ENCODE measurements at places on chromosomes 12 and 14. TPM values are rescaled to one million over a fixed set of nuclear protein-coding genes. Genes with fewer than 3 reads are reported as not detected.

GRCh38 chr14:38210587-38211216, 3.0 kb downstream of the SSTR1 start:
- no peaks in the 10 kb centered on the region for H3K36me3 ChIP-seq
- H3K4me3 ChIP-seq = peak overlapping the region; percentile 81
- no peaks in the 10 kb centered on the region for H3K27me3 ChIP-seq
- no peak overlapping the region for H3K27ac ChIP-seq
- H3K4me1 ChIP-seq = peaks cover 36% of the 10 kb centered on the region
- DNase-seq = peak; percentile 70

GRCh38 chr12:118219772-118220171, 83.8 kb downstream of the PEBP1 start:
- no peaks in the 10 kb centered on the region for H3K27me3 ChIP-seq
- no peak for DNase-seq
- H3K4me1 ChIP-seq = no peaks in the 10 kb centered on the region
- no peak overlapping the region for H3K4me3 ChIP-seq
- no peaks in the 10 kb centered on the region for H3K36me3 ChIP-seq
- no peak overlapping the region for H3K27ac ChIP-seq

GRCh38 chr12:6450869-6451347, 934 bp upstream of the TAPBPL start:
- peaks cover 27% of the 10 kb centered on the region for H3K4me1 ChIP-seq
- no peaks in the 10 kb centered on the region for H3K27me3 ChIP-seq
- H3K4me3 ChIP-seq = peak overlapping the region; percentile 51
- H3K27ac ChIP-seq = peak overlapping the region; percentile 62
- no peak for DNase-seq
- H3K36me3 ChIP-seq = no peaks in the 10 kb centered on the region

- H3K27me3 ChIP-seq = no peaks in the 10 kb centered on the region
- H3K27ac ChIP-seq = no peak overlapping the region
- H3K4me1 ChIP-seq = no peaks in the 10 kb centered on the region
- no peak for DNase-seq
- no peak overlapping the region for H3K4me3 ChIP-seq
- no peaks in the 10 kb centered on the region for H3K36me3 ChIP-seq
Observed at GRCh38 chr14:80223696-80224465, 12.6 kb upstream of the DIO2 start.

GRCh38 chr12:14314801-14315200, 50.7 kb upstream of the ATF7IP start:
- no peak overlapping the region for H3K4me3 ChIP-seq
- no peaks in the 10 kb centered on the region for H3K36me3 ChIP-seq
- no peak overlapping the region for H3K27ac ChIP-seq
- no peak for DNase-seq
- no peaks in the 10 kb centered on the region for H3K27me3 ChIP-seq

- no peak overlapping the region for H3K4me3 ChIP-seq
- no peak for DNase-seq
- no peaks in the 10 kb centered on the region for H3K36me3 ChIP-seq
- H3K4me1 ChIP-seq = no peaks in the 10 kb centered on the region
Observed at GRCh38 chr12:114666746-114667668, 17.0 kb downstream of the TBX3 start.

- H3K4me1 ChIP-seq = no peaks in the 10 kb centered on the region
- no peaks in the 10 kb centered on the region for H3K36me3 ChIP-seq
- no peak for DNase-seq
- no peak overlapping the region for H3K4me3 ChIP-seq
- no peak overlapping the region for H3K27ac ChIP-seq
Observed at GRCh38 chr14:74756326-74756725, 6.8 kb upstream of the YLPM1 start.

CCDC60 gene
- not detected for total RNA-seq

DNA sequence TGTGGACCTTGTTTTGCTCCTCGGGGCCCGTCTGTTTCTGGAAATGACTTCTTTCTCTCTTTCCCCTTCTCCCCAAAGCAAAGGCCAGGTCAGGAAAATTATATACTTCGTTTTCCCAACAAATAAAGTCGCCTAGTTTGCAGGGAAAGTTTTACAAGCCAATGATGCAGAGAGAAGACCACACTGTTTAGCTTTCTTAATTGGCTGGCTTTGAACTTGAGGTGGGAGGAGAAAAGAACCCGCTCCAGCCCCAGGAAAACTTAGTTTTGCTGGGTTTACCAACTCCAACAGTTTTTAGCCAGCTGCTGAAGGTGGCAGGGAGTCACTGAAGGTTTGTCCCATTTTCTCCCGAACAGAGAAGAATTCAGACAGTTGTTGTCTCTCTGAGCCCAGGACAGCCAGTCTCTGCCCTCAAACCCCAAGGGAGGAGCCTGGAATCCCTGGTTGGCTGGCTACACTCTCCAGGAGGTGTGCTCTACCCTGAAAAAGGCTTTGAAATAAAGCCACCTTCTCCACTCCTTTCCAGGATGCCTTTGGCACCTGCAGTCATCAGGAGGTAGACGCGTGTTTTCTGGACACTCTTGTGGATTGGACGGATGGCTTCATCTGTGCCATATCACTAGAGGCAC, 24.8 kb downstream of the BCL11B start:
- no peak for DNase-seq
- no peak overlapping the region for H3K27ac ChIP-seq
- no peak overlapping the region for H3K4me3 ChIP-seq

GRCh38 chr12:43337571-43338444, 214.2 kb downstream of the ADAMTS20 start:
- peak; percentile 3 for DNase-seq
- H3K4me1 ChIP-seq = peaks cover 31% of the 10 kb centered on the region
- H3K27ac ChIP-seq = peak overlapping the region; percentile 11
- H3K36me3 ChIP-seq = no peaks in the 10 kb centered on the region

GRCh38 chr12:32032205-32032810, 73.1 kb downstream of the RESF1 start:
- peaks cover 33% of the 10 kb centered on the region for H3K4me1 ChIP-seq
- peak; percentile 87 for DNase-seq
- no peaks in the 10 kb centered on the region for H3K36me3 ChIP-seq
- H3K27me3 ChIP-seq = no peaks in the 10 kb centered on the region
- no peak overlapping the region for H3K27ac ChIP-seq

GRCh38 chr12:116138364-116138763, 139.1 kb downstream of the MED13L start:
- no peaks in the 10 kb centered on the region for H3K27me3 ChIP-seq
- no peak for DNase-seq
- no peak overlapping the region for H3K27ac ChIP-seq
- H3K36me3 ChIP-seq = no peaks in the 10 kb centered on the region

CCDC184 gene
- total RNA-seq = 0.18 TPM

DNA sequence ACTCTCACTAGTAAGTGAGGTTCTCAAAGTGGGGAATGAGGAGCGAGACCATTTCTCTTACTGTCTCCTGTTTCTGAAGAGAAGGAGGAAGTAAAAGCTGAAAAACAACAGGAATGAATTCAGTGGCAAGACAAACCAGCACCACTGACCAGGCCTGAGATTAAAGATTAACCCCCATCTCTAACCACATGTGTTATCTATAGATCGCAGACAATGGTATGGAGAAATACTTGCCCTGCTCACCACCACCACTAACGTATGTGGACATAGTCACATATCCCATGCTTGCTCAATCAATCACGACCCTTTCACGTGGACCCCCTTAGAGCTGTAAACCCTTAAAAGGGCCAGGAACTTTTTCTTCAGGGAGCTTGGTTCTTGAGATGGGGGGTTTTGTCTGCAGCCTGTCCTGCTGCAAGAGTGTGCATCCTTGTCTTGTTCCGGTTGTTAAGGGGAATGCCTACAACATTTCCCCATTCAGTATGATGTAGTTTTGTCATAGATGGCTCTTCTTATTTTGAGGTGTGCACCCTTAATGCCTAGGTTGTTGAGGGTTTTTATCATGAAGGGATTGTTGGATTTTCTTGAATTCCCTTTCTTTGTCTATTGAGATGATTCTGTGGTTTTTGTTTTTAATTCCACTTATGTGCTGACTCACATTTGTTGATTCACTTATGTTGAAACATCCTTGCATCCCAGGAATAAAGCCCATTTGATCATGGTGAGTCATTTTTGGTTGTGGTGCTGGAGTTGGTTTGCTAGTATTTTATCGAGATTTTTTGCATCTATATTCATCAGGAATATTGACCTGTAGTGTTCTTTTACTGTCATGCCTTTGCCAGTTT, 698.8 kb upstream of the LMO3 start:
- no peaks in the 10 kb centered on the region for H3K27me3 ChIP-seq
- no peaks in the 10 kb centered on the region for H3K36me3 ChIP-seq
- H3K4me3 ChIP-seq = no peak overlapping the region
- no peak for DNase-seq

PLXNC1 gene
- 0.04 TPM for total RNA-seq

- H3K27me3 ChIP-seq = peaks cover 2% of the 10 kb centered on the region
- H3K4me3 ChIP-seq = no peak overlapping the region
- no peak overlapping the region for H3K27ac ChIP-seq
Observed at GRCh38 chr12:49864798-49865090, 21.8 kb upstream of the BCDIN3D start.

DNA sequence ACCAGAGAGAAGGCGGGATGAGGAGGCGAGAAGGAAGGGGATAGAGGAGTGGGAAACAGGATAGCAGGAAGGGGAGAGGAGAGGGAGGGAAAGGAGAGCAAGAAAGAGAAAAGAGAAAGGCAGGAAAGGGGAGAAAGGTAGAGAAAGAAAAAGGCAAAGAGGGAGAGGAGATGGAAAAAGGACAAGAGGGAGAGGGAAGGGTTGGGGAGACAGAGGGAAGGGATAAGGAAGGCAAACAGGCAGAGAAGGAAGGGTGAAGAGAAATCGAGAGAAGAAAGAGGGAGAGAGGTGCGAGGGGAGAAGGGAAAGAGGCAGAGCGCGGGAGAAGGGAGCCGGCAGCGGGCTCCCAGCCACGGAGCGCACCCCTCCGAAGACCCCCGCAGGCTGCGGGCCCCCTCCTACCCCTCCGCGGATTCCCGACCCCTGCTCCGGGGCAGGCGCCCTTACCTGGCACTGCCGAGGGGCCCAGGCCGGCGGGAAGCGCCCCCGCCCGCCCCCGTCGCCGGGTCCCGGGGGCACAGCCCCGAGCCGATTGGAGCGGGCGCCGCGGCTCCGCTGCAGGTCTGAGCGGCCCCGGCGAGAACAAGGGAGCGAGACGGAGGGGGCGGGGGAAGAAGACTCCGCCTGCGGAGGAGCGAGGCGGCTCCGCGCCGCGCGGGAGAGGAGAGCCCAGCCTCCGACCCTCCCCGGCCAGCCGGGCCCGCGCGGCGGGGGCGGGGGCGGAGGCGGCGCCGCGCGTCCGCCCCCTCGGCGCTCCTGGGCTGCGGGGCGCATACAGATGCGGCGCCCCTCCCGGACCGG, at the start of gene CDH24:
CDH24 (minus strand) TSS at position 565 of the 801 bp plus-strand sequence. CDS start 1,787 bp downstream, outside the sequence.
- H3K4me3 ChIP-seq = peak within 1 kb of the TSS; percentile 49
- peaks cover 22% of the 10 kb centered on the region for H3K4me1 ChIP-seq
- DNase-seq = peak; percentile 62
- H3K27ac ChIP-seq = peak within 1 kb of the TSS; percentile 48

DNA sequence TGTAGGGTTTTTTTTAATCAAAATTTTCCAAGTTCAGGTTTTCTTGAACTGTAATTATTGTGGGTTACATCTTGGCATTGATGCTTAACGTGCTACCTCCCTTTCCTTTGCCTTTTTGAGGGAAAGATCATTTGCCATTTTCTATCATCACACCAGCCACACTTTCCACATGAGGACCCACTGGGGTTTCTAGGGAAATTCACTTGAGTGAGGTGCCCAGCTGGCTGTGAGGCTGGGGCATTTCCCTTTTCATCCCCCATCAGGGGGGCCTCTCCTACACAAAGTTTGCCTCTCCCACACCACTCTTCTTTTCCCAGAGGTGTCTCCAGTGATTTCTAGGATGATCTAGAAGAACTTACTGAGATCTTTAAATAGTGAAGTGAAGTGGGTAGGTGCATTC, 335.7 kb downstream of the BMP4 start:
- no peak overlapping the region for H3K27ac ChIP-seq
- no peaks in the 10 kb centered on the region for H3K4me1 ChIP-seq
- no peaks in the 10 kb centered on the region for H3K27me3 ChIP-seq
- no peak for DNase-seq

GPR84 gene
- not detected for total RNA-seq

GUCY2C gene
- total RNA-seq = not detected

DNA sequence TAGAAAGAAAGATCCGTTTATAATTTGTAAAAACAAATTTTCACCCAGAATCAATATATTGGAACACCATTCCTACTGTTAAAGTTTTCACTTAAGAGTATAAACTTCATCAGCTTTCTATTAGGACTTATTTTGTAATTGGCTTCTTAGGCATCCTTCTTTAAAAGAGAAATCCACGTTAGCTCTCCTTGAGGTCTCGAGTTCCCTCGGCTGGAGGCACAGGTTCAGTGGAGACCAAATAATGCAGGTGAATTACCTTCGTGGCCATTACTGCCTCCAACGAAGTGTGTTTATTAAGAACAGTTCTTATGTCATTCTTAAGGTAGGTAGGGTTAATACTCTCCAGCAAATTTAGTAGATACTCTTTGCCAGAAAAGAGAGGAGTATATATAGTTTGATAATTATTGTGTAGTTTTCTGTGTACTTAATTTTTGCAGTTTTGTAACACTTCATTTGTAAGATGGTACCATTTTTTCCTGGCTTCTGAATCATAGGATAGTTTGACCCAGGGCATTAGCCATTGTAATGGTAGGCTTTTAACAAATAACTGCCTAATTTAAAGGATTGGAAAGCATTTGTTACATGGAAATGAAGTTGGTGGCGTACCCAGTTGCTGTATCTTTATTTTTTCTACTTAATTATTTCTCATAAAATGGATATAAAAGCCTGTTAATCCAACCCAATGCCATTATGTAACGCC, 2.2 kb downstream of the CALM1 start:
- peak; percentile 31 for DNase-seq
- H3K4me1 ChIP-seq = peaks cover 35% of the 10 kb centered on the region
- H3K4me3 ChIP-seq = peak overlapping the region; percentile 78

GRCh38 chr12:69996241-69996640, 171.2 kb downstream of the MYRFL start:
- no peak overlapping the region for H3K4me3 ChIP-seq
- H3K27me3 ChIP-seq = no peaks in the 10 kb centered on the region
- no peak overlapping the region for H3K27ac ChIP-seq

- H3K4me1 ChIP-seq = no peaks in the 10 kb centered on the region
- no peak for DNase-seq
- H3K4me3 ChIP-seq = no peak overlapping the region
- H3K27me3 ChIP-seq = no peaks in the 10 kb centered on the region
- no peaks in the 10 kb centered on the region for H3K36me3 ChIP-seq
Observed at GRCh38 chr12:88802096-88802706, 221.9 kb upstream of the KITLG start.

ASPG gene
- not detected for total RNA-seq

- H3K36me3 ChIP-seq = no peaks in the 10 kb centered on the region
- no peak overlapping the region for H3K27ac ChIP-seq
- H3K27me3 ChIP-seq = no peaks in the 10 kb centered on the region
Observed at GRCh38 chr12:2523844-2524243, 270.9 kb upstream of the FKBP4 start.

- H3K27me3 ChIP-seq = peaks cover 1% of the 10 kb centered on the region
- no peak for DNase-seq
- no peak overlapping the region for H3K4me3 ChIP-seq
- H3K27ac ChIP-seq = no peak overlapping the region
- no peaks in the 10 kb centered on the region for H3K36me3 ChIP-seq
Observed at GRCh38 chr12:132429946-132430643, 59.9 kb upstream of the FBRSL1 start.

All from endothelial cell of umbilical vein (primary cell).